ENCODE measurements at places on chromosomes 12 and 14.

DNA sequence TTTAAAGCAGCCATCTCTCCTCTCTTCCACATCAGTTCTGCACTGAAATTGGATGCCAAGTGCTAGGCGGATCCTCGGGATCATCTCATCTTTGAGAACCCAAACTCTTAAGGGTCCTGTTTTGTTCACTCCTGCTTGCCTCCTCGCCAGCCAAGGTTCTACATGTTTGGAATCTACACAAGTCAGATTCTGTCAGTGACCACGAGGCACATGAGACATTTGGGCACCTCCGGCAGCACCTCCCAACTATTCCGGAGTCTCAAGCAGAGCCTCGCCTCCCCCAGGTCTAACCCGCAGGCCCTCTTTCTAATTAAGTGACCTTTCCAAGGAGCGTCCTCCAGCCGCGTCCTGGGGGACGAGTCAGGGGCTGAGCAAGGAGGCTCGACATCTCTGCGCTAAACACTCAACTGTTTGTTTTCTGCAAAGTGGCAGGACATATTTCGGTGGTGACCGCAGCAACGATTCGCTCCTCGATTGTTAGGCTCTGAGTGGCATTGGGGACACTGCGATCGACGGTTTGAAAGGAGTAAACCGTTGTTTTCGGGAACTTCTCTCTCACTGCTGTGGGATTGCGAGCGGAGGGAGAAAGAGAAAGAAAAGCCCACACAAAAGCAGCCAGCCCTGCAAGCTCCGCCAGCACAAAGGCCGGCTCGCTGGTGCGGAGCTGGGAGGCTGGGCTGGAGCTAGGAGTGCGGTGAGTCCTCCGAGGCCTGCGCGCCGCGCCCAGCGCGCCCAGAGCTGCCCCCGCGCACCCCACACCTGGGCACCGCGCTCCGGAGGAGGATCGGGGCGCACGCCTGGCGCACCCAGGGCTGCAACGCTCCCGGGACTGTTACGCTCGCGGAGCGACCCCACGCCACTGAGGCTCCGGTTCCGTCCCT, 640 bp downstream of the ARMH4 start:
- no peak for DNase-seq

GRCh38 chr12:113641426-113642030, 169.9 kb upstream of the LHX5 start:
- DNase-seq = no peak

GRCh38 chr14:92755495-92755894, 7.1 kb upstream of the LGMN start:
- no peak for DNase-seq

DNA sequence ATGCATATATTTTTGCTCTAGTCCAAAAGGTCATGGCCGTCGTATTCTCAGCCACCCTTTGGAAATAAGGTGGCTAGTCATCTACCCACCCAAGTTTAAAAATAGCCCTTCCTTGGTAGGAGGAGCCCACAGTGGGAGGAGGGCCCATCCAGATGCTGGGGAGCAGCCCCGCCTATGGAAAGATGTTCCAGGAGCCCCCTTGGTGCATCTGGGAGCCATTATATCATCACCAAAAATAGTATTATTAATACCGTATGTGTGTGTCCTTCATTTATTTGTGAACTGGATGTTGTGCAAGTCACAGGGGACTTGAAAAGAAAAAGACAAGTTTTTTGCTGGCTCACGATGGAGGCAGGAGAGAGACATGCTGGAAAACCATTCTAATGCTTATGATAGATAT, 34.0 kb downstream of the EMP1 start:
- no peak for DNase-seq

DNA sequence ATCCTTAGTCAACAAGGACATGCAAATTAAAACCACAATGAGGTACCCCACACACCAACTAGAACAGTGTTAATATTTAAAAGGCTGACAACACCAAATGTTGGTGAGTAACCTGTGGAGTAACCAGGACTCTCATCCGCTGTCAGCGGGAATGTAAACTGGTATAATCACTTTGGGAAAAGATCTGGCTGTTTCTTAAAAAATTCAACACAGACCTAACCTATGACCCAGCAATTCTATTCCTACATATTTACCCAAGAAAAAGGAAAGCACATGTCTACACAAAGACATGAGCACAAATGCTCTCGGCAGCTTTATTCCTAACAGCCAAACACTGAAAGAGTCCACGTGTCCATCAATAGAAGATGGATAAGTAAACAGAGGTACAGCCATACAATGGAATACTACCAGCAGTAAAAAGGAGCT, 26.6 kb downstream of the NRDE2 start:
- no peak for DNase-seq

DNA sequence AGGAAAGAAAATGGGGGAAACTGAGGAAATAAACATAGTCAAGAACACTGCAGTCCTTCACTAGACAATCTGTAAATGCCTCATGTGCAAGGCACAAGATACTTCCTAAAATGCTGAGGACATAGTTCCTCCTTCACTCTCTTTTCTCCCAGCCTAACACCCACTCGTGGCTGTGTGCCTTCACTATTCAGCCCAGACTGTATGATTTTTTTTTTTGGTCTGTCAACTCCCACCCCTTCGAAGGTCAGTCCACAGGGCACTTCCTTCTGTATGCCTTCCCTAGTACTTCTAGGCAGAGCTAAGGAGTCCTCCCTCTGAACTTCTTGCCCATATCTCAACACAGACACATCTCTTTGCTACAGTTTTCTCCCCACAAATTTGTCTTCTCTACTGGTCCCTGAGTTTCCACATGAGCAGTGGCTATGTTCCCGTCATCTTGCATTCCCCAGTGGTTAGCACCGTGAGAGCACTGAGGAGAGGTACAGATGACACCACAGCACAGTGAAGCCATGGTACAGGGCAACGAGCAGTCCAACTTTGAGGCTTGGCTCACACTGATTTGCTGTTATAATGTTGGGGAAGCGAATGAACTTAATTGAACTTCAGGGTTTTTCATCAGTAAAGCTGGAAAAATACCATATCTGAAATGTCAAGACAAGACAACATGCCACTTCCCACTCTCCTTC, 24.1 kb upstream of the SYCP3 start:
- DNase-seq = no peak

DNA sequence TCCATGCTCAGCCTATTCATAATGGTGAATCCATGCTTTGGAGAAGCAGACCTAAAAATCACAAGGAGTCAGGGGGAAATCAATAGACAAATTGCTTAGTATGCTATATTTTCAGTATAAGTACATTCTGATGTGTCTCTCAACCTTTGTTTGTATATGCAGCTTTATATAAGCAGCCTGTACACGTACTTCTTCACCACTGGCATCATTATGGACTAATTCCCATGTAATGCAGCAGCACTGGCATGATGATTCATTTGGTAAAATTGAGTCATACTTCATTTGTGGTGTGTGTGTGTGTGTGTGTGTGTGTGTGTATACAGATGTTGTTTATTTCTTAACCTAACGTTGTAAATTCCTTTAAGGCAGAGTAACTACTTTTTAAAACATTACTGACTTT, 10.9 kb downstream of the DCP1B start:
- no peak for DNase-seq

- DNase-seq = no peak
Measured at GRCh38 chr12:112178796-112179195, 53.4 kb downstream of the TRAFD1 start.

DNA sequence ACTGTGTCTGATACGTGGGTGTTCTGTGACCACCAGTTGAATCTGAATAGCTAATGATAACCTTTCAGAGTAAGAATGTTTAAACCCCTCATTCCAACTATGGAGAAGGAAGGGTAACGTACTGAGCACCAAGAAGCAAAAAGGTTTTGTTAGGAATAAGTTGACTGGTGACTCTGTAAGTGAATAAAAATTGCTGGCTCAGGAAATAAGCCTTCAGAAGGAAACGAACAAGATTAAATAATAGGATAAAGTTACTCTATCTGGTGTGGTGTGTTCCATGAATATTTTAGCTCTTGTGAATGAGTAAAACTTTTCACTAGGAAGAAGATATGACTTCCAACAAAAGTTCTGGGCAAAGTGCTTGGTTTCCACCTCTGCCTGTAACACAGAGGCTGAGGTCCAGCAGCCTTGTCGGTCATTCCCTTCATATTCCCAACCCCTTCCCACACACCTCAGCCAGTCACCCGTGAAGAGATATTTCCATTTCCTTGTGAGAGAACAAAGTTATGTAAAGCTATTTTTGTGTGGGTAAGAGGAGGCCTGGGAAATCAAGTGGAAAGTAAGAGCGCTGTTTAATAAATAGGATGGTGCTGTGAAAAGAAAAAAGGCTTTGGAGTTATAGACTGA, 47.1 kb downstream of the ARF6 start:
- DNase-seq = no peak

GRCh38 chr12:123713398-123713797, 1.2 kb downstream of the ATP6V0A2 start:
- DNase-seq = no peak

GRCh38 chr12:92908108-92908507, 21.0 kb downstream of the EEA1 start:
- DNase-seq = no peak

DNA sequence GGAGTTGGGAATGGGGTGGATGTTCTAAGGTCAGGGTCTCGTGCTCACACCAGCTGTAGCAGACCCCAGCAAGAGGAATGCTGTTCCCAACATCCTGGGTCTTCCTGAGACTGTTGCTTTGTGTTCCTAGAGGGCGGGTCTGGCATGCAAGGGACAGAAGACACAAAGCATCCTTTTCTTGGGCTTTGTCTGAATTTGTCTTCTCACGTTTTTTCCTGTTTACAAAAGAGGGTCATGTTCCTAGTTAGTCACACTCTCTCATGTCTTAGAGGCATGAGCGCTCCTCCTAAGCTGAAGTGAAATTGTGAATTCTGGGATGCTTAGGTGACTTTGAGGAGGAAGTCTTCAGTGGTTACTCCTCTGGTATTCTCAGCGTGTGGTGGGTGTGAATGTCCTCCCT, 9.6 kb upstream of the TAMALIN start:
- no peak for DNase-seq

- no peak for DNase-seq
Measured at GRCh38 chr14:105267820-105268548, 19.7 kb downstream of the BTBD6 start.

DNA sequence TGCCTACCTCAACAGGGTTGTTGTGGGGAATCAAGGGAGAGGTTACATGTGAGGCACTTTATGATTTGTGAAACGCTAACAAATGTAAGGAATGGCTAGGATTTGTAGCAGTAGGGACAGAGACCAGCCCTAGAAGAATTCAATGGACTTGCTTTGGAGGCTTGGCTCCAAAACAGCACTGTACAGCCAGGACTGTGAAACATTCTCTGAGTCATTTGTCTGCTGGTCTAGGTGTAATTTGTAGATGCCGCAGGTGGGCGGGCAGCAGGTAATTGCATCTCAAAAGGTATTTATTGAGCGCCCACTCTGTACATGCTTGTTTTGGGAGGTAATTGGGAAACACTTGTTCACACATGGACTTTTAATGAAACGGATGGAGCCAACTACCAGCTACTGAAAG, 11.4 kb downstream of the SLC7A8 start:
- no peak for DNase-seq

GRCh38 chr12:62934239-62934798, 631 bp downstream of the PPM1H start:
- no peak for DNase-seq

GRCh38 chr14:92040431-92041051, 682 bp upstream of the TRIP11 start:
- DNase-seq = peak; percentile 2

GRCh38 chr12:91958816-91959215, 186.8 kb downstream of the BTG1 start:
- no peak for DNase-seq

DNA sequence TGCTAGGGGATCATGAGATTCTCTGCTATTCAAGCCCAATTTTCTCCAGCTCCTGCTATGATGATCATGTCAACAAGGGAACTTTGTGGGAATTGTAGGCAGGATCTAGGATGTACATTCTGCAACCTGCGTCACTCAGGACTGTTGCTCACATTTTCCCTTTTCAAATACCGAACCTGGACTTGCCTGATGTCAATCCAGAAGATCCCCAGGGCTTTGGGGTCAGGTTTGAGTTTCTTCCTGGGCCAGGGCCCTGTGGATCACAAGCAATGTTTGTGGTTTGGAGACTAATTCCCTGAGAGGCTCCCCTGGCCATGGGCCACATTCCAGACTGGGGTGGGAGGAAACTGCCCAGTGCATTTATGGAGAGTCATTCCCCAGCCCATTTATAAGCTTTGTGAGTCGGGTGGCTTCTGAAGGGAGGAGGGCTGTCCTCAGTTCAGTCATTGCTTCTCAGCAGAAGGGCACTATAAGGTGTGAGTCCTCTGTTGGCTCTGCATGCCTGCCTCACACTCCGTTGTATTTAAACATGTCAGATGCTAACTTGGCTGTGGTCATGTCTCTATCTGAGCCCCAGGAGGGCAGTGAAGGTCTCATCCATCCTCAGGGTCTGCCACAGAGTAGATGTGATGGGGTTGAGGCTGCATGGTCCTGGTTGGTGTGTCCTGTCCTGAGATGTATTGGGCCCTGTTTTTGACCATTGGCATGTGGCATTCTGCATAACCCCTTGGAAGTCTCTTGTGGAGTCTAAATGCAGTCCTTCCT, 6.5 kb downstream of the KRT86 start:
- no peak for DNase-seq

GRCh38 chr14:57199921-57200320, 68.8 kb downstream of the EXOC5 start:
- DNase-seq = no peak

GRCh38 chr12:14931359-14931758, 7.0 kb downstream of the ERP27 start:
- no peak for DNase-seq

- no peak for DNase-seq
Measured at GRCh38 chr14:25140411-25140810, 90.5 kb upstream of the STXBP6 start.

DNA sequence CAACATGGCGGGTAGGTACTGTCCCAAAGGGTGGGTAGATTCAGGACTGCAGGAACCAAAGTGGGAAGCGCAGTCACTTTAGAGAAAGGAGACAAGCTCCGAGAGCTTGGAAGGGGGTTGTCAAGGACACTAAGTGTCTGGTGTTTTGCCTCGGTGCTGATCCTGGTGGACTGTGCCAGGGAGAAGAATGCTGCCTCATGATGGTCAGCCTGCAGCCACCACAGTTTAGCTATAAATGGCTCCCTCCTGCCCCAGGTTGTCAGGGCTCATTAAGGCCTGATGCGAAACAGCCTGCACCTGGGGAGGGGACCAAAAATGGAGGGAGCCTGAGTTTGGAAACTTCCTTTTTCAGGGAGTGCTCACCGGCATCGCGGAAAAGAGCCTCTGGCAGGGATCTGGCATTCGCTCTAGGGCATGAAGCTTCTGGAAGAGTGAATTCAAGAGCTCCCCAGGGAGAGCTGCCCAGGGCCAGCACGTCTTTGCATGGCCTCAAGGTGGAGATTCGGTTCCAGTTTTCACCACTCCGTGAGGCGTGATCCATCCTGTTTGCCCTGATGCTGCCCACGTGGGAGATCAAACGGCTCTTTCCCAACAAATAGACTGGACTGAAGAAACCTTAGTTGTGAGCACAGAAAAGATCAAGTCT, 164.0 kb downstream of the FOXN3 start:
- DNase-seq = no peak

DNA sequence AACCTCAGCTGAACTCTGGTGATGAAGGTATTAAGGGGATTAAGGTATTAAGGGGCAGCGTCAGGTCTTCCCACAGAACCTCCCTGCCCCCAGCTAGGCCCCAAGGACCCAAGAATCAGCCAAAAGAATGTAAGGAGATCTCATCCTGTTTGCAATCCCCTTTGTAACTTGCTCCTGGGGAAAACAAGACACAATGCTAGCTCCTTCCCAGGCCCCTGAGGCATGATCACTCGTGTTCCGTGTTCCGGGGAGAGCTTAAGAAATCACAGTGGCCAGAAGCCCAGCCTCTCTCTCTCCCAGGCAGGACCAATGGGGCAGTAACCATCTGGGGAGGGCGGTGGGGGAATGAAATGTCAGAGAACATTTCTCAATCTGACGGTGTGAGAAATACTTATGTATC, 33.2 kb downstream of the PIGH start:
- DNase-seq = no peak
